ENCODE measurements at places on chromosomes 1 and 21. TPM values are rescaled to one million over a fixed set of nuclear protein-coding genes. Genes with fewer than 3 reads are reported as not detected.

- H3K27me3 ChIP-seq = no peaks in the 10 kb centered on the region
- H3K27ac ChIP-seq = no peak overlapping the region
- no peak for DNase-seq
- no peaks in the 10 kb centered on the region for H3K36me3 ChIP-seq
These were observed 11.2 kb downstream of the TNFRSF1B start for GRCh38 chr1:12177999-12178441.

Gene AIRE
- total RNA-seq = not detected

Gene FMO2
- total RNA-seq = 5.4 TPM

DNA sequence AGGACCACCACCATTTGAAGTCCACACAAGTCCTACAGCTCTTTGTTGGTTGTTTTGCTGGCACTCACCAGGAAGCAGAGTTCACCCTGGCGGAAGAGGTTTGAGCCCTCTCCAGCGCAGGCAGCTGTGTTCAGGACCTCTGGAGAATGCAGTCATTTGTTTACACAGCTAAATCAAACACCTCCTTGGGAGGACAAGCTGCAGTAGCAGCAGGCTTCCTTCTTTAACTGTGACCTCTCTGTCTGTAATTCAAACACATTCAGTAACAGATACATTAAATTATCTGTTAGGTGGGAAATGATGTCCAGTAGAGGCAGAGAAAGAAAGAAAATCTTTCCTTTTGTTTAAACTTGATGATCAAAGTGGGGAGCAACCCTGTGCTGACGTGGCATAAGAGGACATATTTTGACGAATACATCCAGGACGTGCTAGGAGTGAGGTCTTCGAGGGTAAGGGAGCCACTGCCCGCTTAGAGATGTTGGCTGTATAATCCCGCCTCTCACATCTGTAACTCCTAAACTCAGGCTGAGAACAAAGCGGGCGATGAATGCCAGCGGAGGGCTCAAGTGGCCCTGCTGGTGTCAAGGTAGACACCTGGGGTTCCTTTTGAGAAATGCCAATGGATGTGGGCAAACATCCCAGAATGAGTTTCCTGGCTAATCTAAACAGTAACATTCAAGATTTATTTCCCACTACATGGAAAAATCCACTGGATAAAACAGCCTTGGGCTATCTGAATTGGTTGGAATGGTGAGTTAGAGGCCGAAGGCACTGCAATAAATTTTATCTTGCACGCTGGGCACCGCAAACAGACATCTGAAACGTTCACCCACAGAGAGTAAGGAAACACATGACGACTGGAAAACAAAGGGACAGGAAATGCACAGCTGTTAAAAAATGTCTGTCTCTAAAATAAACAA, 51.7 kb downstream of the ABCA4 start:
- no peak for DNase-seq
- H3K4me3 ChIP-seq = no peak overlapping the region
- no peaks in the 10 kb centered on the region for H3K36me3 ChIP-seq

Gene WLS
- total RNA-seq = 42.2 TPM

GRCh38 chr1:230909974-230910754, 41.8 kb upstream of the C1orf198 start:
- DNase-seq = no peak
- no peaks in the 10 kb centered on the region for H3K36me3 ChIP-seq
- H3K4me3 ChIP-seq = no peak overlapping the region
- no peaks in the 10 kb centered on the region for H3K27me3 ChIP-seq
- H3K27ac ChIP-seq = no peak overlapping the region

DNA sequence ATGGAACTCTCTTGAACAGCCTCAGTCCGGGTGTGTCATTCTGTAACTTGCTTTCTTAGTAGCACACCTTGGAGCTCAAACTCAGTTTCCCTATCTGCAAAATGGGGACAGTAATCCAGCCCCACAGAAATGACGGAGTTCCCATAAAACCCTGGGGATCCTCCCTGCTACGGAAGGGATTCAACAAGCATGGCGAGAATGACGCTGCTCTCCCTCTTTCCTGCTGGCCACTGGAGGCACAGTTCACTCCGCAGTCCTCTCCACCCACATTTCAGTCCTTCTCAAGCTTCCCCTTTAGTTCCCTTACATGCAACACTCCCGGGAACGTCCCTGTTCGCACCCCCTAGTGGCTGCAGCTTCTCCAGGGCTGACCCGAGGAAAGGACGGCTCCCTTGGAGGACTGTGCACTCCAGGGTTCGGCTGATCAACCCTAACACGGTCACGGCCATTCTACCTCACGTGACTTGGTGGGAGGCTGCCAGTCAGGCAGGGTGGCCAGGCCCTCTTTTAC, 20.6 kb downstream of the RUNX3 start:
- H3K4me3 ChIP-seq = no peak overlapping the region
- DNase-seq = no peak
- H3K27me3 ChIP-seq = no peaks in the 10 kb centered on the region
- no peak overlapping the region for H3K27ac ChIP-seq

Gene COL11A1
- 0.67 TPM for total RNA-seq

GRCh38 chr21:31879911-31880310, 7.1 kb downstream of the HUNK start:
- H3K4me1 ChIP-seq = no peaks in the 10 kb centered on the region
- no peak overlapping the region for H3K27ac ChIP-seq
- no peaks in the 10 kb centered on the region for H3K27me3 ChIP-seq
- H3K36me3 ChIP-seq = no peaks in the 10 kb centered on the region

DNA sequence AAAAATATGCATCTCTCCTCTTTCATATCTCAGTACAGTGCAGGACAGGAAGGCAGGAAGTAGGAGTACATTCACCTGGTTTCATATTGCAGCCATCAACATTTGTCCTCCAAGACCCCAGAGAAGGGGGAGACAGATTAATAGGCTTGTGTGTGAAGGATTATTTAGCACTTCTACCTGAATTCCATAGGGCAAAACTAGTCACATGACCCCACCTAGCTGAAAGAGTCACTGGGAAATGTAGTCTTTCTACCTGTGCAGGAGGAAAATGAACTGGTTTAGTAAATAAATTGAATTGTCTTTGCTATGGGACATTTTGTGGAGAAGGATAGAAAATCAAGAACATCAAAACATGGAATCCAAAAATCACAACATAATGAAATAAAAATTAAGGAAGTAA, 13.9 kb upstream of the TRIM33 start:
- no peak for DNase-seq
- no peaks in the 10 kb centered on the region for H3K27me3 ChIP-seq
- H3K36me3 ChIP-seq = no peaks in the 10 kb centered on the region
- H3K4me3 ChIP-seq = no peak overlapping the region
- no peak overlapping the region for H3K27ac ChIP-seq
- no peaks in the 10 kb centered on the region for H3K4me1 ChIP-seq

Gene TRIM67
- total RNA-seq = not detected

- no peak overlapping the region for H3K4me3 ChIP-seq
- H3K4me1 ChIP-seq = no peaks in the 10 kb centered on the region
- no peaks in the 10 kb centered on the region for H3K27me3 ChIP-seq
- DNase-seq = no peak
- no peak overlapping the region for H3K27ac ChIP-seq
- no peaks in the 10 kb centered on the region for H3K36me3 ChIP-seq
These were observed 46.8 kb upstream of the LAPTM5 start for GRCh38 chr1:30804352-30804751.

DNA sequence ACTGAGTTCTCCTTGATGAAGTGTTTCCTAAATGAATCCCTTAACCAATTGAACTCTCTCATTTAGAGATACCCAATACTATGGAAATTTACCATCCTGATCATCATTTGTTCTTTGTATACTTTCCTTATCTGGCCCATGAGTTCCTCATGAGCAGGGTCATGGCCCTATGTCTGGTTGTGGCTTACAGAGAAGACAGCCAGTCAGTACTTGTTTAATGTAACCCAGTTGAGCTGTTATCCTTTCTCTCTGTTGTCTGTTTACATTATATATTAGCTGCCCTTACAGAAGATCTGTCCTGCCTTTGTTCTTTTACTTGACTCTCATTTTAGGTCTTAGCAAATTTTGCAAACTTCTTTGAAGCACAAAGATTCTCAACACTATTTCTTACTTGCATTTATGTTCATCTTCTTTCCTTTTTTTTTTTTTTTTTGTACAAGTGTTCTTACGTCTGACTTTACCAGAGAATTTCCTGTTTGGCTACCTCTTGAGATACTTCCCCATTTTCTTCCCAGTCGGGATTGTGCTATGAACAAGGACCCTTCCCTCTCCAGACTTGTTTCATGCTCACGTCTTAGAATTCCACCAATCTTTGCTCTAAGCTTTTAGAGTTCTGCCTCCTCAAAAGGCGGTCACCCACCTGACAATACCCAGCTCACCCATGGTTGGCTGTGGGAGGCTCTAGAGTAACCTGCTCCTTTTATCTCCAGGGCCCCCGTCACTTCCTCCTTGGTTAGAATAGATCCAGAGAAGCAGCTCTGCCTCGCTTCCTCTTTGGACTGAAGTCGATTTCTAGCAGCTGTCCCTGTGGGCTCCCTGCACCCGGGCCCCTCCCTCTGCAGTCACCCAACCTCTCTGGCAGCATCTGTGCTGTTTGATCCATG, 53.6 kb upstream of the RUNX1 start:
- no peaks in the 10 kb centered on the region for H3K4me1 ChIP-seq
- no peaks in the 10 kb centered on the region for H3K36me3 ChIP-seq
- no peak overlapping the region for H3K4me3 ChIP-seq

Gene FBLIM1
- total RNA-seq = 143 TPM

GRCh38 chr1:178223289-178223688, 129.4 kb downstream of the RASAL2 start:
- H3K27ac ChIP-seq = no peak overlapping the region
- H3K4me3 ChIP-seq = no peak overlapping the region
- no peaks in the 10 kb centered on the region for H3K4me1 ChIP-seq
- H3K36me3 ChIP-seq = no peaks in the 10 kb centered on the region
- DNase-seq = no peak
- H3K27me3 ChIP-seq = no peaks in the 10 kb centered on the region

Gene KCNA3
- total RNA-seq = 0.92 TPM
